H54 (cell line): ENCODE measurements at places on chromosomes 2 and 18.

- DNase-seq: no peak
Observed at GRCh38 chr2:240636563-240637115, 11.4 kb downstream of the GPR35 start.

DNA sequence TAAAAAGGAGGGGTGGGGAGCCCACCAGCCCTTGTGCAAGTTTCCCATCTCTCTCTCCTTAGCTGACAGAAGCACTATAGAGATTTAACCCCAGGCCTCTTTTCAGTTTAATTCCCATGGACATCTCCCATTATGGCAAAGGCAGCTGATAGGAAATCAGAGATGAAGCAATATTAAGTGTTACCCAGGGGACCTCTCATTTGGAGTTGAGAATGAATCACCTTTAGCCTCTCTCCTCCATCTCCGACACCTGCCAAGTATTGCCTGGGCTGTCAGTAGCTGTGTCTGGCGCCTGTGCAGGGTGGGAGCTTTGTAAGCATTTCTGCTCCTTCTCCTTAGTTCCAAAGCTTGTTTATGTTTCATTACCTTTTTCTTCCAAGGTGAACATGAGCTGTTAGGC is 109.0 kb downstream of the AQP4 start:
- DNase-seq: no peak

GRCh38 chr18:28963481-28963880 is 786.6 kb upstream of the CDH2 start:
- no peak for DNase-seq

- peak; percentile 46 for DNase-seq
Observed at GRCh38 chr2:102615620-102616436, 3.5 kb upstream of the SLC9A2 start.

DNA sequence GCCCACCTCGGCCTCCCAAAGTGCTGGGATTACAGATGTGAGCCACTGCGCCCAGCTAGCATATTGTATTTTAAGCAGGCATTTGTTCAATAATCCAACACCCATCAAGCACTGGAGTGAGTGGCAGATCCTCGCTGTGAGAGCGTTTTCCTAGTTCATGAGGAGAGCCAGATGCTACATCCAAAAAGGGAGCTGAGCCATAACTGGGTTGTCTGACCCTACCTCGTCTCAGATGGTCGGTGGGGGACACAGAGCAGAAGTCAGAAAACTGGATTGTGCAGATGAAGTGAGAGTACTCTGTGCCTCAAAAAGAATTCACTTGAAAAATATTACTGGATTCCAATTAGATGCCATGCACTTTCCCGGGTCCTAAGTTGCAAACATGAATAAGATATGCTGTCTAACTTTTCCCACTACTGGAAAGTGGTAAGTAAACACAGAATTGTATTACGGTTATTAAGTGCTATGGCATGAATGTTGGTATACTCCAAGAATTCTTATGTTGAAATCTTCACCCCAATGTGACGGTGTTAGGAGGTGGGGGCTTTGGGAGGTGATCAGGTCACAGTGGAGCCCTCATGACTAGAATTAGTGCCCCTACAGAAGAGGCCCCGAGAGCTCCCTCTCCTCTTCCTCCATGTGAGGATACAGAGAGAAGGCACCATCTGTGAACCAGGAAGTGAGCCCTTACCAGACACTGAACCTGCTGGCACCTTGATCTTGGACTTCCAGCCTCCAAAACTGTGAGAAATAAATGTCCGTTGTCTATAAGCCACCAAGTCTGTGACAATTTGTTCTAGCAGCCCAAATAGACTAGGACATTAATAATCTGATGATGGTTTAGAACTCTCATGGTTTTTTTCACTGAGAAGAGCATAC is 21.5 kb downstream of the SOWAHC start:
- no peak for DNase-seq
